ENCODE measurements at places on chromosomes 2 and 18.

GRCh38 chr2:30109856-30110255 is 37.0 kb upstream of the YPEL5 start:
- H3K36me3 ChIP-seq, result no peaks in the 10 kb centered on the region
- no peak overlapping the region for H3K4me3 ChIP-seq
- DNase-seq, result no peak
- H3K4me1 ChIP-seq, result no peaks in the 10 kb centered on the region

- no peaks in the 10 kb centered on the region for H3K36me3 ChIP-seq
- no peaks in the 10 kb centered on the region for H3K27me3 ChIP-seq
- H3K4me1 ChIP-seq, result no peaks in the 10 kb centered on the region
- H3K4me3 ChIP-seq, result no peak overlapping the region
- DNase-seq, result no peak
- H3K27ac ChIP-seq, result no peak overlapping the region
These were observed 552.5 kb downstream of the DSC3 start for GRCh38 chr18:30489890-30490643.

GRCh38 chr2:64943387-64944150 is 45.6 kb upstream of the SLC1A4 start:
- no peak overlapping the region for H3K27ac ChIP-seq
- H3K27me3 ChIP-seq, result no peaks in the 10 kb centered on the region
- peak; percentile 87 for DNase-seq
- no peaks in the 10 kb centered on the region for H3K4me1 ChIP-seq

DNA sequence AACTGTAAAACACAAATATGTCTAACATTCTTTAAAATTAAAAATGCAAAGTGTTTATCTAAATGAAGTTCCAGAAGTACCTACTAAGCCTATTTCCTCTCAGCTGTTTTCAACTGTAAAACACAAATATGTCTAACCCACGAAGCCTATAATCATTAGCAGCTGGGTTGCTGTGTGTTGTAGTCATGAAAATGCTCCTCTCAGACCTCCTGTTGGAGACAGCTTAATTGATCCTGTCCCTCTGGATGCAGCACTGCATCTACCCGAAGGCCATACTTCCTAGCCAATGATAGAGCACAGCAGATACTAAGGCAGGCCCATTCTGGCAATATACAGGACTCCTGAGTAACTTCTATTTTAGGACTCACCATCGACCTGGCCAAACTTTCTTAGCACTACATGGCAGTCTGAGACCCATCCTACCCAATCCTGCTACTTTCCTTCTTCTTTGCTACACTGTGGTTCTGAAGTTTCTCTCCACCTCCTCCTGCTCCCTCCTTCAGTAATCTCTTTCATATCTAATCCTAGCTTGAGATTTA is 92.5 kb upstream of the RBBP8 start:
- DNase-seq, result no peak
- H3K4me3 ChIP-seq, result no peak overlapping the region
- H3K36me3 ChIP-seq, result no peaks in the 10 kb centered on the region
- H3K4me1 ChIP-seq, result no peaks in the 10 kb centered on the region
